ENCODE measurements at places on chromosomes 6 and 20. TPM values are rescaled to one million over a fixed set of nuclear protein-coding genes. Genes with fewer than 3 reads are reported as not detected.

GRCh38 chr6:110255211-110255750, 75.1 kb downstream of the CDC40 start:
- no peaks in the 10 kb centered on the region for H3K27me3 ChIP-seq
- no peak overlapping the region for H3K27ac ChIP-seq
- no peaks in the 10 kb centered on the region for H3K4me1 ChIP-seq
- DNase-seq: peak; percentile 43
- H3K36me3 ChIP-seq: peaks cover 12% of the 10 kb centered on the region

DNA sequence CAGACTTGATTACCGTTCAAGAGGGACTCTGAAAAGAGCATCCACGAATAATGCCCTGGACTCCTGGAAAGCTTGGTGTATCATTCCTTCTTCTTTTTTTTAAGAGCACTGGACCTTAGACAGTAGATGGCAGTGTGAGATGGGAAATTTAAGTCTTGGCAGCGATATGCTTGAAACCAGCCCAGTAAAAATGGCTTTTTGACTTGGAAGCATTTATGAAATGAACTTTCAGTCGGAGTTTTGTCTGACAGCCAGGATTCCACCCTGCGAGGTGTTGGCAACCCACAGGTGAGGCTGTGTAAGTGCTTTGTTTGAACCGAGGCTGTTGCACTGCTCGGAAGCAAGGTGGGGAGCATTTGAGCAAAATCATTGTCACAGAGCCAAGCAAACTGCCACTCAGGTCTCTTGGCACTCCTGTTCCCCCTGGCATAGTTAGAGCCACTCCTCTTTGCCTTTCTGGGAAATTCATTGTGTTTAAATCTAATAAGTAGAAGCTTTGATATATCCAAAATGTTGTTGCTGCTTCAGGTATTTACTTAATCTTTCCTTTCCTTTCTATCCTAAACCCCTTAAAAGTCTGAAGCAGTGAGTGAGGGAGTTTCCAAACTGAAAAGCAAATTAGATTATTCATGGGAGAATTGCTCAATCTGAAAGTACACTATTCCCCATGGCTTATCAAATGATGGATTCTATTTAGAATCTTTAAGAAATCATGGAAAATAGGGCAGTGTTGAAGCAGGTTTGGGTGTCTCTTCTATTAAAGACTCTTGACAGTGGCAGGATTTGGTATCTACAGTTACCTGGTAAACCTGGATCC, 272.8 kb upstream of the SLC35B3 start:
- H3K27me3 ChIP-seq: peaks cover 7% of the 10 kb centered on the region
- H3K4me3 ChIP-seq: no peak overlapping the region
- DNase-seq: no peak

Gene SCRT2
- not detected for total RNA-seq

Gene KHDC3L
- not detected for total RNA-seq

Gene SEL1L2
- not detected for total RNA-seq

- no peak overlapping the region for H3K27ac ChIP-seq
- H3K36me3 ChIP-seq: no peaks in the 10 kb centered on the region
- H3K4me3 ChIP-seq: no peak overlapping the region
Observed at GRCh38 chr6:132725471-132725870, 11.6 kb upstream of the VNN1 start.

Gene PLA2G7
- 0.93 TPM for total RNA-seq

Gene CAP2
- total RNA-seq: 15.5 TPM

GRCh38 chr20:59613861-59614260, 9.5 kb downstream of the PHACTR3 start:
- peak overlapping the region; percentile 5 for H3K27ac ChIP-seq
- no peaks in the 10 kb centered on the region for H3K4me1 ChIP-seq
- H3K4me3 ChIP-seq: no peak overlapping the region
- no peak for DNase-seq

DNA sequence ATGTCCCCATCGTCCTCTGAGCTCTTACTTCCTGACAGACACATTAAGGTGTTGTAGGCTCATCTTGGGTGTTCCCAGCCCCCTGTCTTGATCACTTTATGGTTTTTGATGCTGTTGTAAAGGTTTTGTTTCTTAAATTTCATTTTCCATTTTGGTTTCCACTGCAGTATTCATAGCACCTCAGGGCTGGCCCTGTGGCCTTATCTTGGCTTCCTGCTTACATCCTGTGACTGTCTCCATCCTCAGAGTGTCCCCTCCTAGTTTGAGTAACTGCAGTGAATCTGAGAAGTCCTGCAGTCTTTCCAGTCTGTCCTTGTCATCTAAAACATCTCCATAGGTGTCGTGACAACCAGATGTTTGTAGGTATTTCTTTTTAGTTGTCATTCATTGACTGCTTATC, 50.9 kb downstream of the JARID2 start:
- H3K36me3 ChIP-seq: no peaks in the 10 kb centered on the region
- no peak overlapping the region for H3K27ac ChIP-seq
- H3K4me3 ChIP-seq: no peak overlapping the region
- H3K27me3 ChIP-seq: no peaks in the 10 kb centered on the region
- peaks cover 46% of the 10 kb centered on the region for H3K4me1 ChIP-seq

Gene KIAA0408
- 1.4 TPM for total RNA-seq

GRCh38 chr20:31837896-31838397, 7.5 kb downstream of the FOXS1 start:
- peaks cover 2% of the 10 kb centered on the region for H3K27me3 ChIP-seq
- H3K36me3 ChIP-seq: no peaks in the 10 kb centered on the region
- H3K27ac ChIP-seq: no peak overlapping the region
- H3K4me3 ChIP-seq: no peak overlapping the region
- DNase-seq: no peak

Gene SLC22A2
- total RNA-seq: not detected
